ENCODE measurements at places on chromosomes 1 and 21. TPM values are rescaled to one million over a fixed set of nuclear protein-coding genes. Genes with fewer than 3 reads are reported as not detected.

DNA sequence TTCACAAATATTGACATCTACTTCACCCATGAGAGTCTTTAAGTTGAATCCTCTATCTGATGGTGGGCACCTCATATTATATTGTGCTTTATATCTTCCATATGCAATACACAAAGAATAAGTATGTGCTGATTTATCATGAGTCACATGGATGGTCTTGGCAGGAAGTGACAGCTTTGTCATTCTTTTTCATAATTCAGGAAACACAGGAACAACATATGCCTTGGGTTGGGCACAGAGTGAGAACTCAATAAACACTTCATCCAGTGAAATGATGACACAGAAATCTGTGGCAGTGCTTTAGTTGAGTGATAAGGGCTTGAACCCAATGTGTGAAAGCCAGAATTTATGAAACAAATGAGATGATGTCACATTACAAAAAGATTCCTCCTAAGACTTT is 41.2 kb downstream of the GADD45A start:
- DNase-seq, result no peak
- no peak overlapping the region for H3K4me3 ChIP-seq
- H3K36me3 ChIP-seq, result no peaks in the 10 kb centered on the region
- H3K27ac ChIP-seq, result no peak overlapping the region
- no peaks in the 10 kb centered on the region for H3K27me3 ChIP-seq

Gene TEX38
- polyA plus RNA-seq, result not detected

Gene C4BPA
- polyA plus RNA-seq, result not detected

Gene SPRR2G
- not detected for polyA plus RNA-seq

- no peaks in the 10 kb centered on the region for H3K36me3 ChIP-seq
- H3K4me1 ChIP-seq, result peaks cover 18% of the 10 kb centered on the region
- no peaks in the 10 kb centered on the region for H3K27me3 ChIP-seq
- peak overlapping the region; percentile 58 for H3K27ac ChIP-seq
- DNase-seq, result no peak
- H3K4me3 ChIP-seq, result no peak overlapping the region
Observed at GRCh38 chr1:183652107-183652506, 1.0 kb downstream of the APOBEC4 start.

GRCh38 chr1:161390559-161390858 is 22.8 kb upstream of the CFAP126 start:
- peak overlapping the region; percentile 82 for H3K4me3 ChIP-seq
- no peaks in the 10 kb centered on the region for H3K27me3 ChIP-seq
- DNase-seq, result no peak

Gene SPRR1B
- not detected for polyA plus RNA-seq

DNA sequence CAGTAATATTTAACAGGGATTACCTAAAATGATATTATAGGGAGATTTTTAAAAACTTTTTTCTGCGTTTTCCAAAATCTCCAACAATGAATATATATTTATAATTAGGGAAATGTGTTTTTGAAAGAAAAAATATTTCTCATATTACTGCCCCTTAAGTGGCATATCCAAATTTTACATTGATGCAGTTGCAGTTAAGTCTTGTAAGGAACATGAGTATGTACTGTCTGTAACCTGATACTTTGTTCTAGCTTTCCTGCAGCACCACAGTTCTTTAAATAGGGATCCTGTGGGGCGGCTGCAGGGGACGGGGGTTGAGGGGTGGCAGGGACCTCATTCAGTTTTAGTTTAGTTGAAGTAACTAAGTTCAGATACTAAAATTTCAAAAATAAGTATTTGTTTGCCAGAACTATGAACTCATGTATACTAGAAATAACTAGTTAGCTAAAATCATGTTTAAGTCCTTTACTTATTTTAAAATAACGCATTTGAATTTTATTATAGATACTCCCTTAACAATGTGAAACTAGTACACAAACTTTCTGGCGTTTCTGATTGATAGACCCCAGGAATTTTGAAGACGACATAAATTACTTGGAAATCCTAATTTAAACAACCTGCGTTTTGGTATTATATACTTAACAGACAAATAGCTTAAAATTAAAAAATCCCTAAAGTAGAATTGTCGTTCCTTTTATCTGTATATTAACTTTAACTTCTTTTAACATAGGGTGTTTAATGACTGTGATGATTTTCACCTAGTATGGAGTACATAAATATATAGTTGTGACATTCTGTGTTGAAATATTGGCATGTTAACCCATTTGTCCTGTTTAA is 639 bp upstream of the DNAJB4 start:
- peaks cover 8% of the 10 kb centered on the region for H3K4me1 ChIP-seq
- peak overlapping the region; percentile 95 for H3K27ac ChIP-seq
- no peaks in the 10 kb centered on the region for H3K36me3 ChIP-seq
- H3K4me3 ChIP-seq, result peak overlapping the region; percentile 57
- DNase-seq, result peak; percentile 41
- H3K27me3 ChIP-seq, result no peaks in the 10 kb centered on the region

Gene TFAP2E
- polyA plus RNA-seq, result 0.13 TPM

DNA sequence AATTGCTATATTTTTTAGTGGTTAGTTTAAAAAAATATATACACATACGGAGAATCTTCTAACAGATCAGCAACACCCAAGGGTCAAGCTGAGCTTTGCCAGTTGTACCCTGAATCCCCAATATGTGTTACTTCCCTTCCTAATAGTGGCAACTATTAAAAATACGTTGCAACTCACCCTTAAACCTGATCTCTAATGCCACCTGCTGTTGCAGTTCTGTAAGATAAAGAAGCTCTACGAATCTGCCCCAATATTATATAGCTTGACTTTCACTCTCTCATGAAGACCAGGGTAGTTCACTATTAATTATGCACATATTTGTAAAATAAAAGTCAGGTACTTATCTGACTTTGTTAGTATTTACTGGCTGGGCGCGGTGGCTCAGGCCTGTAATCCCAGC is 58.4 kb downstream of the ASH1L start:
- no peaks in the 10 kb centered on the region for H3K4me1 ChIP-seq
- DNase-seq, result peak; percentile 5
- H3K27me3 ChIP-seq, result no peaks in the 10 kb centered on the region
- no peaks in the 10 kb centered on the region for H3K36me3 ChIP-seq
- no peak overlapping the region for H3K4me3 ChIP-seq
- H3K27ac ChIP-seq, result no peak overlapping the region

GRCh38 chr1:21278860-21279845 is 11.1 kb downstream of the ECE1 start:
- H3K4me1 ChIP-seq, result peaks cover 34% of the 10 kb centered on the region
- no peak for DNase-seq
- no peaks in the 10 kb centered on the region for H3K36me3 ChIP-seq
- H3K27ac ChIP-seq, result peak overlapping the region; percentile 66
- H3K4me3 ChIP-seq, result peak overlapping the region; percentile 21

- H3K27ac ChIP-seq, result no peak overlapping the region
- H3K36me3 ChIP-seq, result no peaks in the 10 kb centered on the region
- no peak overlapping the region for H3K4me3 ChIP-seq
- H3K27me3 ChIP-seq, result no peaks in the 10 kb centered on the region
- DNase-seq, result no peak
Observed at GRCh38 chr1:74791491-74791890, 58.5 kb downstream of the TYW3 start.

Gene YOD1
- polyA plus RNA-seq, result 0.99 TPM

GRCh38 chr1:15346346-15347030 is 63.2 kb upstream of the EFHD2 start:
- no peak for DNase-seq
- H3K36me3 ChIP-seq, result no peaks in the 10 kb centered on the region
- H3K4me1 ChIP-seq, result peaks cover 56% of the 10 kb centered on the region
- no peak overlapping the region for H3K27ac ChIP-seq

Data from naive thymus-derived CD4-positive, alpha-beta T cell (primary cell).